Aorta (tissue), 5 donors: ENCODE measurements at places on chromosomes 5 and 9. TPM values are rescaled to one million over a fixed set of nuclear protein-coding genes. Genes with fewer than 3 reads are reported as not detected.

Gene SCAMP1
- 48.1 TPM for total RNA-seq

Gene SETD9
- total RNA-seq: 8.1 TPM

Gene WHRN
- total RNA-seq: 3.8 TPM

Gene SLC6A19
- 0.12 TPM for total RNA-seq

Gene NIPSNAP3A
- 24.2 TPM for total RNA-seq

Gene LPAR1
- 97.7 TPM for total RNA-seq

Gene PCSK1
- total RNA-seq: 7.7 TPM

Gene DMRT2
- total RNA-seq: 0.69 TPM

Gene LIFR
- total RNA-seq: 67.6 TPM

DNA sequence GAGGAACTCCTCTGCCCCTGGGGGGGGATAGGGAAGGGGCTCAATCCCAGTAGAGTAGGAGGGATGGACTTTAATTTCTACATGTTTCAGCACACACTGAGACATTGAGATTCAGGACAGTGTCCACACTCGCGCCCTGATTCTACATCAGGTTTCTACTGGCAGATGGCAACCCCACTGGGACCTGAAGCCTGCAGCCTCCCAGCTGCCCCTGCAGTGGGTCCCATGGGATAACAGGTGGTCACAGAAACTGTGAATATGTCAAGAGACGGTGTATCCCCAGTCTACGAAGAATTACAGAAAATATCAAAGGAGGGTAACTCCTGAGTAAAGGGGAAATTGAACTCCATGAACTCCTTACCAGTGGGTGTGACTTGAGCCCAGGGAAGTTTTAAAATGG is 2.4 kb upstream of the TERT start:
- no peak for DNase-seq

GRCh38 chr9:80285326-80285725 is 713.6 kb downstream of the TLE4 start:
- DNase-seq: no peak

GRCh38 chr9:34197756-34198711 is 19.2 kb downstream of the UBAP1 start:
- no peak for DNase-seq

DNA sequence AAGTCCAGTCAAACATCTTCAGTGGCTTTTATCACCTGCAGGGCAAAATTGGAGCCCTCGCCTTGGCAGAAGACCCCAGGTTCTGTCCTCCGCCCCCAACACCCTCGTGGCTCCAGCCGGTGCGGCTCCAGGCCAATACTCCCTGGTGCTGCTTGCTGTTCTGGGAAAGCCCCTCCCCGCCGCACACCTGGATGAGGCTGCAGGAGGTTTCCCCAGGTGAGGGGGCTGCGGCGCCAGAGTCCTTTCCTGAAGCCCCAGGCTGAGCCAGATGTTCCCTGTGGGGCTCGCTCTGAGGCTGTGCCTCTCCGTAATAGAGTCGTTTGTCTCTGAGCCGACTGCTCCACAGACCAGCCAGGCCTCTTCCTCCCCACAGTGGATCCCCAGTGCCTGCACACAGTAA is 375.4 kb upstream of the IRX1 start:
- DNase-seq: no peak

DNA sequence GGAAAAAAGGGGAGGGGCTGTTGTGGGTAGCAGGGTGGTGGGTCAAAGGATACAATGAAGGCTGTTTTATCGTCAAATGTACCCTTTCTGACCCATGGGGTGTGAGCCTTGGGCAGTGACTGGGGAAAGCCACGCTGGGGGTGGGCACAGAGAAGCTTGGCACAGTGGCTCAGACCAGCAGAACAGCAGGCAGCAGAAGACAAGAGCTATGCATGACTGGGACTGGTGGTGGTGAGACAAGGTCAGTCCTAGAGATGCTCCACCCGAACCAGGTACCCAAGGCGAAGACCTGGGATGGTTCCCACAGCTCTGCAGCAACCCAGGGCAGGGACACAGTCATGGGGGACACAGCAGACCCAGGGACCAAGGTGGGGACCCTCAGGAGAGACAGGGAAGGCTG is 38.3 kb downstream of the BICD2 start:
- DNase-seq: peak; percentile 43

GRCh38 chr5:54007827-54008777 is 302.3 kb downstream of the ARL15 start:
- no peak for DNase-seq

DNA sequence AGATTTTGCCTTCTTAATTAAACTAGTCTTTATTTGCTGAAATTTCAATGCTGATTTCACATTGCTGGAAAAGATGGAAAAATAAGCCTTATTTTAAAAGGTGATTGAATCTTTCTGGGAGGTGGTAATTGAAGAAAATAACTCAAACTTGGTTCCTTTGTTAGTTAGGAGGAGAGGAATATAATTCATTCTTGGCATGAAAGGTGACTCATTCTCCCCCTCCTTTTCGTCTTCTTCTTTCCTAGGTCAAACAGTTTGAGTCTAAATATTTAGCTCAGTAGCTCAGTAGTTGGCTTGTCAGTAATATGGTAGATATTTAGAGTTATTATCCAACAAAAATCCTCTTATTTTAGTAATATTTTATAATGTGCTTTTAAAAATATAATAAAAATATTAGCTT is 353.9 kb upstream of the MEF2C start:
- DNase-seq: no peak

- DNase-seq: no peak
Observed at GRCh38 chr9:77040340-77040739, 20.9 kb downstream of the FOXB2 start.

GRCh38 chr5:33049842-33050241 is 338.7 kb downstream of the NPR3 start:
- DNase-seq: peak; percentile 81

DNA sequence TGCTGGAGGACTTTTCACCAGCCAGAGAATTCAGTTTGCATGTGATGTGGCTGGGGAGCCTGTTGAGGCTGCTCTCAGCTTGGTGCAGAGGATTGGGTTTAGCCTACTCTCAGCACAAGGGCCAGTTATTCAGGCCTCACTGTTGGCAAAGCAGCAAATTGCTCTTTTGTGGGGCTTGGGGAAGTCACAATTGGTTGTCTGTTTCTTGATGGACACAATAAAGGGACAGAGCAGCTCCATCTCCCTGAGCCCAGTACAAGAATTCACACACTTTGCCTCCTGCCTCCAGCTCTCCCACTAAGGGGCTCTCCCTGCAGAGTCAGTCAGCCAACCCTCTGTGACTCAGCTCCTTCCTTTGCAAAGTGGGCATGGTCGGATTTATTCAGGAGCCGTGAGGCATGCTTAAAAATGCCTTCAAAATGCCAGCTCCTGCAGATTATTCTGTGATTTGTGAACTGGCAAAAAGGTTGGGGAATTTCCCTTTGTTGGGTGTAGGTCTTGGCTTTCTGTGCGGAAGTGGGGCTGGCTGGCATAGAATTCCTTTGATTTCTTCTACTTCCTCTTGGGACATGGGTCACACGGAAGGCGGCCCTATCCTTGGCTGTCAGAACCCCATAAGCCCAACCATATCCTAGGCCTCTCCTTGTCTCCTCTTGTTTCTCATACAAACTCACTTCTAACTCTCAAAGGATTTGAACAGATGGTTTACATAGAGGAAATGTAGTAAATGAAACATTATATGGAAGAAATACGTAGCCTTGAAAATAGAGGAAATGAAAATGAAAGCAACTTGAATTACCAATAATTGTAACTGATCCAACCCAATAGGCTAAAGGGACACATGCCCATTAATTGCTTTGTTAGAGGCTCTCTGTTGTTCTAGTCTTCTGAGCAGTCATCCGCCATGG is 118.7 kb upstream of the CD180 start:
- peak; percentile 76 for DNase-seq
